ENCODE measurements at places on chromosomes 4 and X.

GRCh38 chr4:128757712-128758111, 51.8 kb upstream of the JADE1 start:
- DNase-seq, result no peak

DNA sequence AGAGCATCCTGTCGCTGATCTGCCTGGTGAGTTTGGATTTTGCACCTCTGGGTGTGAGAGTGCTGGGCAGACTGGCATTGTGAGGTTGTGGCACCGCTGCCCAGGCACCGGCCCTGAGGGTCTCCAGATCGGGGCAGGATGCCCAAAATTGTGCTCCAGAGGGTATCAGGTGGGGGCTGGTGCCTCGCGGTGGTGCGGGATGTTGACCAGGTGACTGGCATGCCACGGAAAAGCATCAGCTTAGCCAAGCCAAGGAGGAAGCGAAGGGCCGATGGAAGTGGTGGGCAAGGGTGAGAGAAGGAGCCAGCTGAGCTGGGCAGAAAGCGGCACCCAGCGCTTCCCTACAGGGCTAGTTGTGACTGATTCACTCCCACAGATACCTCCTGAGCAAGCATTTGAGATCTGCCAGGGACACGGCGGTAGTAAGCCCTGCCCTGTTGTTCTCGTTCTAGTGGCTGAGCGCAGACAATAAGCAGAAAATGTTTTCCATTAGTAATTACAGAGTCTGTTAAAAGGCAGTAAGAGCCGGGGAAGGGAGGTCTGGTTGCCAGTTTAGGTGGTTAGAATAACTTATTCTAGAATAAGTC, 809 bp downstream of the ZFP92 start:
- DNase-seq, result no peak

- no peak for DNase-seq
Observed at GRCh38 chrX:138859421-138859820, 147.9 kb upstream of the FGF13 start.

GRCh38 chr4:48237996-48238645, 31.5 kb downstream of the TEC start:
- DNase-seq, result no peak

GRCh38 chrX:18353931-18354368, 538 bp downstream of the SCML2 start:
- DNase-seq, result peak; percentile 22

- no peak for DNase-seq
Observed at GRCh38 chr4:89114100-89114499, 2.8 kb downstream of the TIGD2 start.

- DNase-seq, result no peak
Observed at GRCh38 chr4:110617075-110617640, 5.7 kb downstream of the PITX2 start.

GRCh38 chrX:119398587-119398973, 556 bp upstream of the SLC25A43 start:
- no peak for DNase-seq

DNA sequence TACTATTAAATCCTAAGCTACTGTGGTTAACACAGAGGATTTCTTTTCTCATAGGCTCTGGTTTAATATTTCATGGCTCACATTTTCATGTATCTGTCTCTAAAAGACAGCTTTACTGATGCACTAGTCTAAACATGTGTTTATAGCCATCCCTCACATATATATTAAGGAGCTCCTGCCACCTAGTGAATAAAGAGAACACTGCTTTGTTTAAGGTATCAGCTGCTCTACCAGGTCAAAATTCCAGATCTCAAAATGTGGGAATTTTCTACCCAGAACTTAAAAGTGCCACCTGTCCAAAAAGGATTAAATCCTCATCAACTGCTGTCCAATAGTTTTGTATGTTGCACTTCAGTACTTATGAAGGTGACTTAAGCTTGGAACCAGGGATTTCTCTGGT, 188.5 kb upstream of the TEX13C start:
- DNase-seq, result peak; percentile 8

- DNase-seq, result no peak
Observed at GRCh38 chrX:74242484-74243138, 61.4 kb upstream of the ZCCHC13 start.

DNA sequence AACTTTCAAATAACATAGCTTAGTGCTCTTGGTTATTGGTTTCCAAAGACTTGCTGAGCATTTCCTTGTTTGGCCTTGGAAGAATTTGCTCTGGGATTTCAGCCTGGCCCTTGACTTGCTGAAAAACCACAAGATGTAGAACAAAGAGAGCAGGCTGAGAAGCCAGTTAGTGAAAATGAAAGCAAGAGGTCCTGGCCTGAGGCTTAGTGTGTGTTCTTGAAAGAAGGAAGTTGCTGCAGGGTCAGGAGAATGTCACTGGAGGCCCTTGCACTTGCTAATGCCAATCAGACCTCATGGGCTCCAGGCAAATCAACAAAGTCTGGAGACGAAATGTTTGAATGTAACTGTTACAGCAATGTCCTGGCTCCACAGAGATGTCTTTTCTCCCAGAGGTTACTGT, 79.4 kb downstream of the SYNPO2 start:
- no peak for DNase-seq

DNA sequence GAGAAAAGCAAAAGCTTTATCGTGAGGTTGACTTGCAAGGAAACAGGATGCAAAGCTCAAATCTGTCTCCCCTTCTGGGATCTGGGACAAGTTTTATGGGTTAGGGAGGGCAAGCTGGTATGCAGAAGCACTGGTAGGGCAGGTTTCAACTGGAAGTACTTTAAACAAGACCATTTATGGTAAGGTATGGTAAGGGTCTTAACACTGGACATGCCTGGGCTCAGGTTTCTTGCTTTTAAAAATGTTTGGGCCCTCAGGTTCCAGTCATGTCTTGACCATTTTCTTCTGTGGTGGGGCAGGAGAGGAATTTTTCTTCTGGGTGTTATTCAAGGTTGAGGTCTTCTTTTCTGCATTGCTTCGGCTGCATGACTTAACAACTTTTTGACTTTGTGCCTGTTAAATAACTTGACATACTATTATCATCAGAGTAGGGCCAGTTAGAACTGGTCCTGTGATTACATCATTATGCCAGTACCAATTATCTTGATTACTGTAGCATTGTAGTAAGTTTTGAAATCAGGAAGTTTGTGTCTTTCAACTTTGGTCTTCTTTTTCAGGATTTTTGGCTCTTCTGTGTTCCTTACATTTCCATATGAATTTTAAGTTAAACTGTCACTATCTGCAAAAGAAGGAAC, 33.7 kb downstream of the CD38 start:
- DNase-seq, result no peak

- DNase-seq, result no peak
Observed at GRCh38 chr4:123250843-123251242, 145.8 kb upstream of the SPRY1 start.

DNA sequence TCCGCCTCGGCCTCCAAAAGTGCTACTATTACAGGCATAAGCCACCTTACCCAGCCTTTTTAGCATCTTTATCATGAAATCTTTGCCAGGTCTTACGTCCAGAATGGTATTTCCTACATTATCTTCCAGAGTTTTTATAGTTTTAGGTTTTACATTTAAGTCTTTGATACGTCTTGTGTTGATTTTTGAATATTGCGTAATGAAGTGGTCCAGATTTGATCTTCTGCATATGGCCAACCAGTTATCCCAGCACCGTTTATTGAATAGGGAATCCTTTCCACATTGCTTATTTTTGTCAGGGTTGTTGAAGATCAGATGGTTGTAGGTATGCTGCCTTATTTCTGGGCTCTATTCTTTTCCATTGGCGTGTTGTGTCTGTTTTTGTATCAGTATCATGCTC, 349.6 kb downstream of the KCTD8 start:
- no peak for DNase-seq

DNA sequence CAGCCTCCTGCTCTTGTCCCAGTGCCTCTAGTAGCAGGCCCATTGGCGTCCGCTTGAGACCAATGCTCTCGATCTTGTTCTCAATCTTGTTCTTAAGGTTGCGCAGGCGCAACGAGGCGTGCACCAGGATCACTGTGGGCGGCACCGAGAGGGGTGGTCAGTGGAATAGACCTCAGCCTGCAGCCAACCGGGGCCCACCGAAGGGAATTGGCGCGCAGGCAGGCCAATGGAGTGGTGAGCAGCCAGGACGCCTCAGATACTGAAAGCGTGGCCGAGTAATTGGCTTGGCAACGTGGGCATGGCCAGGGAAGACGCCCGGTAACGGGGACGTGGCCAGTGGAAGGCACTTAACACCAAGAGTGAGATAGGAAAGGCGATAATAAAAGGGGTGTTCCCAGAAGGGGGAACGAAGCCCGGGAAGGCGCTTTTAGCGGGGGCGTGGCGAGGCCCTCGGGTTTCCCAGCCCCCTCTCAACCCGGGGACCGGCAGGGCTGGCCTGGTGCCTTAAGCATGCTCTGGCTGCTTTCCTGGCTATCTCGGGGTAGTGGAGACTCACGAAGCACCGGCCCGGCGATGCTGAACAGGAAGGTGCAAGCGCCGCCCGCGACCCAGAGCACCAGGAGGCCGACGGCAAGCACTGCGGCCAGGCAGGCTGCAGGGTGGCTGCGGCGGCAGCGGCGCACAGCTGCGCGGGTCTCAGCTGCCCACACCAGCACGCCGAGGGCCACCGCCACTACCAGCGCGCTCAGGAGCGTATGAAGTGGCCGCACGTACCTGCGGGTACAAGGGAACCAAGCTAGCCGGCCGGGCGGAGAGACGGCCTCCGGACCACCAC, 1.7 kb downstream of the PRAF2 start:
- no peak for DNase-seq

- peak; percentile 8 for DNase-seq
Observed at GRCh38 chrX:71282514-71283402, 677 bp upstream of the NONO start.

DNA sequence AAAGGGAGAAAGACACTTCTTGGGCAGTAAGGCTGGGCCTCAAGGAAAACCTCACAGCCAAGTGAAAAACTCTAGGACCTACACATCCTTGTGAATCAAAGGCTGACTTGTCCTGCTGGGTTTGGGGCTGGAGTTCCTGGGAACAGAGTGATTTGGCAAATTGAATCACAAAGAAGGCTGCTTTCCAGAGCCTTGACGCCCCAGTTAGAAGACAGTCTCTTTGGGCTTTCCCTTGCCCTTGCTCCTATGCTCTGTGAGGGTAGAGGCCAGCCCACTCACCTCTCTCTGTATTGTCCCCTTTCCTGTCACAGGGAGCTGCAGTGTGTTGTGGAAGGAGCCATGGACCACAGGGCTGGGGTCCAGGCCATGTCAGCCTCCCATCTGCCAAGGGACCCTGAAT, 9.6 kb downstream of the AMER1 start:
- DNase-seq, result no peak

GRCh38 chr4:95640311-95640710, 91.5 kb upstream of the UNC5C start:
- DNase-seq, result no peak

DNA sequence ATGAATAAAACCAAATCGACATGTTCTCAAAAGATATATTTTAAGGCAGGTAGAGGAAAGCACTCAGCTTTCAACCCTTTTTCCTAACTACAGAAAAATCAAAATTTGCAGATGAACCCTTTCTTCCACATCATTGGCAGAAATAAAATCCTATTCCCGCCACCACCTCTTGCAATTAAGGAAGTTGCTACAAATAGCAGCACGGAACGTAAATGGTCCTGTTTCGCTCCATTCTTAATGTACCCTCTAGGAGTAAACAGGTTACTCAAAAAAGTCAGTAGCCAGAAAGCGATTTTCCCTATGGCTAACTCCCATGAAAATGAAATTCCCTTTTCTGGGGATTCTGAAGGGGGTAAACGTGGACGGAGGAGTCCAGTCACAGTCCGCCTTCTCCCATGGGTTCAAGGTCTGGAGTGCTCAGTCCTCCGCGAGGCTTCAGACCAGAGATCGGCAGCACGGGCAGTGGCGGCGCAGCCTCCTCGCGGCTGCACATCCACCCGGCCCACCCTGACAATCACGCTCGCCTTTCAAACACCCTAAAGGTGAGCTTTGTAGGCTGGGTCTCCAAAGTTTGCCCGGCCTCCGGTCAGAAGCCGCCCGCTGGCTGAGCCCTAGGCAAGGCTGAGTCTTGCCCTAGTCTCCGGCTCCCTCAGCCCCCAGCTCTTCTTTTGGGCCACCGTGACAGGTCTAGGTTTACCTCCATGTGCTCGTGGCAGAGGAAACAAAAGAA, 1.8 kb downstream of the ATP11C start:
- peak; percentile 16 for DNase-seq

GRCh38 chr4:110193822-110194761, 4.3 kb downstream of the ELOVL6 start:
- DNase-seq, result peak; percentile 84

DNA sequence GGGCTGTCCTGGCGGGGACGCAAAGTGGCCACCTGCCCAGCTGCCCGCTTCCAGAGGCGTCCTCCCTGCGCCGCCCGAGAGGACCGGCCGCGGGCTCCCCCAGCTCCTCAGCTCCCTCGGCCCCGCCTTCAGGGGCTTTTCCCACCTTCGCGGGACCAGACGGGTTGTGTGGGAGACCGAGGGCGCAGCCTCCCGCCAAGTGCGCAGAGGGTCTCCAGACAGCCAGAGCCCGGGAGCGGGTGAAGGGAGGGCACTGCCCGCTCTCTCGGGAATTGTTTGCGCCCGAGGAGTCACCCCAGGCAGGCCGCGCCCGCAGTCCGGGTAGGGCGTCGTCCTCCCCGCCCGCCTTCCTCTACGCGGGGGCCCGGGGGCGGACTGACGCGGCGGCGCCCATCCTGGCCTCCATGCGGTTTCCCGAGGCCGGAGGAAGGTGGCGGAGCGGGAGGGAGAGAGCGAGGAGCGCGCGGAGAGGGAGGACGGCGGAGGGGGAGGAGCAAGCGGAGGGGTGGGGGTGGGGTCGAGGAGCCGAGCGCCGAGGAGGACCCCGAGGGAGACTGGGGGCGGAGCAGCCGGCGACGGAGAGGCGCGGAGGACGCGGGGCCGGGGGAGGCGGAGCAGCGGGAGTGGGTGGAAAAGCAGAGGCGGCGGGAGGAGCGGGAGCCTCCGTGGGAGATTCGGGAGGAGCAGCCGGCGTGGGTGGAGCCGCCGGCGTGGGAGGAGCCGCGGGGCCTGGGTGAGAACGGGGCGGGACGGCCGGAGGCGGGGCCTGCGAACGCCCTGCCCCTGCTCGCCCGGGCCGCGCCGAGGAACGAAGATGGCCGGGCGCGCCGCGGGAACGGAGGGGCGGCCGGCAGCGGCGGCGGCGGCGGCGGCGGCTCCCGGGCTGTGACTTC, 47.5 kb downstream of the CLDN34 start:
- DNase-seq, result peak; percentile 64

GRCh38 chr4:186216465-186217024, 10.8 kb upstream of the KLKB1 start:
- no peak for DNase-seq

DNA sequence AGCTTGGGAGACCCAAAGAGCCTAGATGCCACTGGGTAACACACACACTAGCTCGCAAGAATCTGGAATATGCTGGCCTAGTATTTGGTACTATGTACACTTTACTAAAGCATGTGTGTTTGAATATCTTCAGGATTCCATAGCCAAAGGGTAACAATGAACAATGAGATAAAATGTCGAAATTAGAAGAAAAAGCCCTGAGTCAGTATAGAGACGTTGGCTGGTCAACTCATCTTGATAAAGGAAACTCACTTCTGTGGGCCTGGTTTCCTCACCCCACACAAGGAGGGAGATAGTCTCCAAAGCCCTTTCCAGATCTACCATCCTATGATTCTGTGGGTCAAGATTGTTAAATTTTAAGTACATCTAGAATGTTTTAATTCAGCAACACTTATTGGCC, 6.9 kb downstream of the ZDHHC9 start:
- DNase-seq, result no peak
